Esophagus muscularis mucosa (tissue), 4 donors: ENCODE measurements at places on chromosomes 12 and 14.

DNA sequence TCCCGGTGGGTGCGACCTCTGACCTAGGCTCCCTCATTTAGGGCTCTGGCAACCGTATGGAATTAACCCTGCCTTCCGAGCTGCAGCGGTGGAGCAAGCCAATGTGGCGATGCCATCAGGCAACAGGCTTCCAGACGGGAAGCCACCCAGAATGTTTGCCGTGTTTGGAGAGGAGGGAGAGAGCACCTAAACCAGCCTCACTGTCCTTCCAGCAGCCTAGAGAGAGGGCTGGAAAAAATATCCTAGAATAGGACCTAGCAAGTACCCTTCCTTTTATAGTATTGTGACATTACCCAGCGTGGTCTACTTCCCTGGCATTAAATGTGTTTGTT, 287 bp upstream of the SLC2A13 start:
- no peak for DNase-seq

DNA sequence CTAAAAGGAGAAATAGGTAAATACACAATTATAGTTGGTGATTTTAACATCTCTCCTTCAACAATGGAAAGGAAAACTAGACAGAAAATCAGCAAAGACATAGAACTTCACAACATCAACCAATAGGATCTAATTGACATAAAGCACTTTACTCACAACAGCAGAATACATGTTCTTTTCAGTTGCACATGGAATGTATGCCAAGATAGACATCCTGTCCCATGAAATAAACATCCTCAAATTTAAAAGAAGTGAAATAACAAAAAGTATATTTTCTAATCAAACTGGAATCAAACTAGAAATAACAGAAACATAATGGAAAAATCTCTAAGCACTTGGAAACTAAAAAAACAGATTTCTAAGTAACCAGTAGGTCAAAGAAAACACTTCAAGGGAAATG, 296.2 kb upstream of the RGS6 start:
- DNase-seq, result no peak

- no peak for DNase-seq
Measured at GRCh38 chr14:85248881-85249635, 280.9 kb upstream of the FLRT2 start.

DNA sequence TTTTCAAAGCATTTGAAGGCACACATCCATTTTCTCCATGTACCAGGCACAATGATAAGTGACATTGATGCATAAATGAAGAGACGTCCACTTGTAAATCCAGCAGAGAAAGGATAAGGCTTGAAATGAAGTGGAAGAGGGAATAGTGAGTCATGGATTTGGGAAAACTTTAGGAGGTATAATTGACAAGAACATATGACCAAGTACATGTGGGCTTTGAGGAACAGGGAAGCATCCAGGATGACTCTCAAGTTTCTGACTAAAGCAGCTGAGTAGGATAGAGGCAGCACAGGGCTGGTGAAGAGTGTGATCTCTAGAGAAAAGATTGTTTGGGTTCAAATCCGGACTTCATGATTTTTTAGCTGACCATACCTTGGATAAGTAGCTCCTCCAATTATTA, 43.6 kb upstream of the SYT1 start:
- no peak for DNase-seq

- no peak for DNase-seq
Measured at GRCh38 chr12:54945082-54945481, 39.5 kb downstream of the TESPA1 start.
